ENCODE measurements at places on chromosomes 16 and 17.

DNA sequence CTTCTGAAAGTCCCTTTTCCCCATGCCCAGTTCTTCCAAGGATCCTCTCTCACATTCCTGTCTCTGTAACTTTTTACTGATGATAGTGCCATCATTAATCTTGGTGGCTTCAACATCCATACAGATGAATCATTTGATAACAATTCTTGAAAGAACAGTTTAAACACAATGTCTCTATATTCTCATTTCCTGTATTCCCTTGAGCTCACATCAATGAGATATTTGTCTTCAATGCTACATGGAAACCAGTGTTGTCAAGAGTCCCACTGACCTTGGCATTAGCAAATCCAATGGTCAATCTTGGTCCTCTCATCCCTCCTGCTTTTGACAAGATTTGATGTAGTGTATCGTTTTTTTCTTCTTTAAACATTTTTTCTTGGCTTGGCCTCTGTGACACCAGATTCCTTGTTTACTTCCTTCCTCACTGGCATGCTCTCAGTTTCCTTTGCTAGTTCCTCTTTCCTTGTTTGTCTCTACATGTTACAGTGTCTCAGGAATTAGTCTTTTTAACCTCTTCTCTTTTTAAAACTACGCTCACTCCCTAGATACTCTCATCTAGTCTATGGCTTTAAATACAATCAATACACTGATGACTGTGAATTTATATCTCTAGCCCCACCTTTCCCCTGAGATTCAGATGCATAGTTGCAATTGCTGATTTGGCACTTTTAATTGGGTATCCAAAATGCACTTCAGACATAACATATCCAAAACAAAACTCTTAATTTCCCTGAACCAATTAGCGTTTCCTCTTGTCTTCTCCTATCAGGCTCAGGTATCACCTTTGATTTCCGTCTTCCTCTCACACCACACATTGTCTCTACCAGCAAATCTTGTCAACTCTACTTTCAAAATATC is 134.0 kb downstream of the MYO1D start:
- DNase-seq: no peak

GRCh38 chr16:85606904-85607303 is 6.2 kb upstream of the GSE1 start:
- no peak for DNase-seq

GRCh38 chr17:36949461-36949927 is 740 bp downstream of the AATF start:
- no peak for DNase-seq

DNA sequence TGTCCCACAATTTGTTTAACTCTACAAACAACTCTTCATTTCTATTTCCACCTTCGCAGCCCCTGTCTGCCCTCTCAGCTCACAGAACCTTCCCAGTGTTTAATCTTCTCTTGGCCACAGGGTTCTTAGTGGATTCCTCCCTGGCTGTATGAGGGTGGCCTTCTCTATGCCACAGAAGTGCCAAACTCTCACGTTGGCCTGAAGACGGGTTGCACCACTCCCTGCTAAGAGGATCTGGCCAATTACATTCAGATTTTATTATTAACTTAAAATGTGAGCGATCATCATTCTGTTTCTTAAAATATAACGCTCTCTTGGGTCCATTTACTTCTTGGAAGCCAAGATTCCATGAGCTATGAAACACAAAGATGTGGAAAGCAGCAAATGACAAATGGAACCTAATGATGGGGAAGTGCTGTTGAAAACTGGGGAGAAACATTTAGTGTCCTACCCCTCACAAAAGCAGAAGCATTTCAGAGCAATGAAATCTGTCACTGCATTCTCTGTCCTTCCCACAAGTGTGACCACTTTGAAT is 91.3 kb upstream of the NOG start:
- DNase-seq: no peak

- peak; percentile 83 for DNase-seq
Observed at GRCh38 chr16:50152351-50152806, 727 bp upstream of the TENT4B start.
